Activated naive CD4-positive, alpha-beta T cell treated with anti-CD3 and anti-CD28 coated beads, Interleukin-2, amount 50 U/mL, for 16 hours (primary cell): ENCODE measurements at places on chromosomes 5 and 9.

DNA sequence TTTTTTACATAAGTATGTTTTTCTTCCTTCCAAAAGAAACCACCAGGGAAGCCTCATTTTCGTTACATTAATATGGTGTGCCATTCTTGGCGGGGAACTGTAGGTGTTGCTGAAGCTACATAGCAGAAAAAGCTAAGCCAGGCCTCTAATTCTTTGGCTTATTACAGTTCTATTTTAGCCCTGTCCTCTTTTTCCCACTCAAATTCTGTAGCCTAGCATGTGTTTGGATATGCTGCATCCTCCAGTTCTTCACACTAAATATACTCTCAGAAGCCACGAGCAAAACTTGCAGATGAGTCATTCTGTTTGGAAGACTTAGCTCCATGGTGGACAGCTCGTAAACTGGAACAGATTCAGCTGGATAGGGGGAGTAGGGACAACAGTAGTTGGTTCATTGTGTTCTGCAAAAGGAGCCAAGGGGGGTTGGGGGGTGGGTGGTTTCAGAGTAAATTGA is 369.4 kb downstream of the TMEM161B start:
- no peak for DNase-seq

- DNase-seq = no peak
Measured at GRCh38 chr5:79521156-79521555, 7.2 kb upstream of the HOMER1 start.

DNA sequence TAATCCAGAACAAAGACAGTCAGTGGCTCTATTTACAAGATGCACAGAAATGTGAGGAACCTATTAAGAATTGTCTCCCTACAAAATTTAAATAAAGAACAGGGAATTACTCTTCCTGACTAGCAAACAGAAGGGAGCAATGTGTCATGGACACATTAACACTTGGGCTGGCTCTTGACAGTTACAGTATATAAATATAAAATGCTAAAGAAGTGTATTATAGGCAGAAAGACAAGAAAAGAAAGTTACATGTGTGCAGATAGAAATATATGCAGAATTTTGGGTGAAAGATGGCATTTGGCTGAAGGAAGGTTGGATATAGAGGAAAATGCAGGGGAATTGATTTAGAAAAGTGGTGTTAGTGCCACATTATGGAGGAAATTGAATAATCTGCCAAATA is 2257.1 kb upstream of the ACO1 start:
- no peak for DNase-seq

- DNase-seq = no peak
Measured at GRCh38 chr9:87613265-87614111, 112.4 kb upstream of the CTSL start.

- DNase-seq = no peak
Measured at GRCh38 chr5:132791026-132791425, 14.0 kb upstream of the SEPTIN8 start.

GRCh38 chr5:158914008-158915000 is 185.4 kb downstream of the EBF1 start:
- no peak for DNase-seq

- DNase-seq = no peak
Measured at GRCh38 chr9:109956717-109957440, 176.9 kb downstream of the PALM2AKAP2 start.

DNA sequence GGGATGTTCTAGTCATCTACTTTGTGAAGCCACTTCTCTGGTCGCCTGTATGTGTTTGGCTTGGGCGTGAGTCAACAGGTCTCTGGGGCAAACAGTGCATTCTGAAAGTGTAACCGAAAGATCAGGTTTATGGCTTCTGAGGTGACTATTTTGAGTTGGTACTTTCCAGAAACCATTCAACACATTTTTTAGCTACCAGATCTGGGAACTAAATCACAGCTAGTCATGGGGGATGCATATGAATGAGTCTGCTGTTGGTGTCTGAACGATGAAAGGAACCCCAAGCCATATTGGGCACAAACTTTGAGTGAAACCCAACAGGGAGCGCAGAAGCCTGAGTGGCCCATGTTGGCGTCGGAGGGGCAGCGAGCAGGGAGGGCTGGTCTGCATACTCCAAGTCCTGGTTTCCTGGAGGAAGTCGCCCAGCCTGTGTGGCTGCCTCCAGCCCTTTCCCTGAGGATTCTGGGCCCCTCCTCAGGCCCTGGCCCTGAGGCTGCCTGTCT is 35.3 kb downstream of the UBE2QL1 start:
- DNase-seq = no peak

GRCh38 chr5:141821430-141821925 is 56.7 kb downstream of the PCDH1 start:
- DNase-seq = no peak

DNA sequence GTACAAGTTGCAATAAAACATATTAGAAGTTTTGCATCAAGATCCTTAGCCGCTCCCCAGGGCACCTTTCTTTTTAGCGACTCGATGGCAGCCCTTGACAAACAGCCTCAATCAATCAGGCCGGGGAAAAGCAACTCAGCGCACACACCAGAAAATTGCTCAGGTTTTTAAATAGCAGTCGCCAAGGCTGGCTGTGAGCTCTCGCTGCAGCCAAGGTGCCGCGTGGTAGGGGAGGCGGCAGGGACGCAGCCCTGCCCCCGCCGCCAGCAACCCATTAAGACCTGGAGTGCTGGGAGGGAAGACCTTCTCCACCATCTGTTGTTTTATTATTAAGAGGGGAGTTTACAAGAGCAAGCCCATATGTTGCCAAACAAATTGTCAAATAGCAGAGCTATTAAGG is 22.6 kb downstream of the ASS1 start:
- no peak for DNase-seq

DNA sequence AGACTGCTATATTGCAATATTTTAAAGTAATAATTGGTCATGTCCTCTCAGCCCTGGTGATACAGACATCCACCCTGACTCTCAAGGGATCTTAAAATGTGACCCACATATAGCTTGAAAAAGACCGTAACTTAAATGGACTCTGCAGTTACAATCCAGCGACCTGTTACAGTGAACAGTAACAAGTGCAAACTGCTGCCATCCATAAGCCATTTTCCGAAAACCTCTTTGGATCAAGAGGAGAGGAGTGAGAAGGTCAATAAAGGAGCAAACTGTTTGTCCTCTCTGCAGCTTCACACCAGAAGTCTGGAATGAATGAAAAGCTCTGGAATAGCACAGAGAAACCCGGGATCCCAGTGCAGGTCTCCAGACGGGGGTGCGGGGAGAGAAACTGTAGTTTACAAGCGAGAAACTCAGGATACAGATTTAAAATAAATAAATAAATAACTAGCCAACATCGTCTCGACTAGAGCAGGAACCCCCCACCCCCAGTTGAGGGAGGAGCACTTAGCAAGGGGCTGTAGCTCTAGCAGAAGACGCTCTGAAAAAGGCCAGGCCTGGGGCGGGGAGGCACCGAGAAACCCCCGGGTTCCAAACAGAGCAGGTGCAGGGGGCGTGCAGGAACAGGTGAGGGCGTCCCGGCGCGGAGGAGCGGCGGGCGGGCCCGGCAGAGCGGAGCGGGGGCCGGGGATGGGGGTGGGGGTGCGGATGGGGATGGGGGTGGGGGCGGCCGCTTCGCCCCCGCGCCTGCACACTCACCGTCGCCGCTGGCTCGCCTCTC is 572 bp downstream of the ZDHHC21 start:
- DNase-seq = peak; percentile 46

DNA sequence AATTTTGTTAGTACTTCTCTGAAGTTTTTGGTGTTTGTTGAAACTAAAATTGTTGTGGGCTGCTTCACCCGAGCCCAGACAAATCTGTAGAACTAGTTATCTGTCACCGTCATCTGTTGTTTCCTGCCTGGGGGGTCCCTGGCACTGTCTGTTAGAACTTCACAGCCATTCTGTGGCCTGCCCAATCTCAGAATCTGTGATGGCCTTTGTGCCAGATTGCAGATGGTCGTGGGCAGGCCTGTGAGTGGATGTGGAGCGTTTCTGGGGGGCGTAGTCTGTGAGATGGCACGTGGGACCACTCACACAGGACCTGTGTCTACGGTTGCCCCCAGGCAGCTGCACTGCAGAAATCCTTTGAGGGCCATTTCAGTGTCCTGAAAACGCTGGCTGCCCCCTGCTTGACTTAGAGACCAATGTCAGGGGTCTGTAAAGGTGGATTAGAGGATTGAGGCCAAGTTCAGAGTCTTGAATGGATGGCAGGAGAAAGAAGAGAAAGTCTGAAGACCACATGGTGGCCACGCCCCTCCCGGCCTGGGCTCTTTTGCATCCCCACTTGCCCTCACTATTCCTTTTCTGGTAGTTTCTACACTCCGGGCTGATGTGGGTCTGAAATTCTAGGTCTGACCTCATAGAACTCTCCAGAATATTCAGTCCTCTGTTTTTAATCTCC is 38.3 kb downstream of the TRIO start:
- DNase-seq = no peak
